Fibroblast of the aortic adventitia (primary cell): ENCODE measurements at places on chromosomes 1 and 21.
A peak's percentile ranks its signal among the peaks of the same experiment; 100 is the strongest.

DNA sequence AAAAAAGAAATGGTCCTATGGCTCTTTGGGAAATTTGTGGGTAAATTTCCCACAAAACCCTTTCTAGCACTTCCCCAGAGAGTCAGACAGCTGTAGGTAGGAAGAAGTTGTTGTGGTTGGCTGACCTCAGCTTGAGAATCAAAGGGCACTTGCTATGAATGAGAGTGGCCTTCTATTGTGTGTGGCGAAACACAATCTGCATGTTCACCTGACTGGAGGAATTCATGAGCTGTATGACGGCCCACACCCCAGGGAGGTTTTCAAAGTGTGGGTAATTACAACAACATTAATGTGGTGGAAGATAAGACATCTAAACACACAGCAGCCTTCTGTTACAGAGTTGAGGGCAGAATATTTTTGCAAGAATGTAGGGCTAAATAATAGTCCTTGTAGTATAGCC, 38.8 kb downstream of the NGF start:
- no peak for DNase-seq

DNA sequence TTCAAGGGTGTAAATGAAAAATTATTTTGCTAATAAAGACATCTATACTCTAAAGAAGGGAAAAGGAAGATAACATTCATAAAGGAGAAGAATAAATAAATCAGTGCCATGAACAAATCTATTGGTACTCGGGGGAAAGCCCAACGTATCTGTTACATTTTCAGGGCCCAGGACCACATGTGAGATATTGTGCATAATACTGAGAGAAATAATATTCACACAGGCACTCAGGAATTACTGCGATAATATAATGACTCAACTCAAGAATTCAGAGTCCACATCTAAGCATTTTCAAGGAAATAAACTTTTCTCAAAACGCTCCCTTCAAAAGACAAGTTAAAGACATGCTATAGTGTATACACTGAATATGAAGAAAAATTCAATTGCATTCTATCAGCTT, 108.8 kb downstream of the SMYD2 start:
- no peak for DNase-seq

DNA sequence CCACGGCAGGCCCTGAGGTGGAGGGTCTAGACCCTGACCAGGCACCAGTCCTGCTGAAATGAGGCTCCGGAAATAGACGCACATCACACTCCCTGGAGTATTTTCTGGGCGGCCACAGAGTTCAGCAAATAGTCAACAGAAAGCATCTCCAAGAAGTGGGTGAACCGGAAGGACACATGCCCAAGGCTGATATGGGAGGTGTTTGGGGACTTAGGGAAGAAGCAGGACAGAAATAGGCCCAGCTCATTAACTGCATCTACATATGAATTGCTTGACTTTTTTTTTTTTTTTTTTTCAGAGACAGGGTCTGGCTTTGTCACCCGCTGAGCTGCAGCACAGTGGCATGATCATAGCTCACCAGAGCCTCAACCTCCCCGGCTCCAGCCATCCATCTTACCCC, 36.5 kb upstream of the GPR157 start:
- no peak for DNase-seq

- no peak for DNase-seq
Measured at GRCh38 chr1:47558601-47559593, 121.1 kb downstream of the FOXD2 start.

- DNase-seq = peak; percentile 67
Measured at GRCh38 chr1:182990413-182991144, 32.6 kb upstream of the LAMC1 start.

DNA sequence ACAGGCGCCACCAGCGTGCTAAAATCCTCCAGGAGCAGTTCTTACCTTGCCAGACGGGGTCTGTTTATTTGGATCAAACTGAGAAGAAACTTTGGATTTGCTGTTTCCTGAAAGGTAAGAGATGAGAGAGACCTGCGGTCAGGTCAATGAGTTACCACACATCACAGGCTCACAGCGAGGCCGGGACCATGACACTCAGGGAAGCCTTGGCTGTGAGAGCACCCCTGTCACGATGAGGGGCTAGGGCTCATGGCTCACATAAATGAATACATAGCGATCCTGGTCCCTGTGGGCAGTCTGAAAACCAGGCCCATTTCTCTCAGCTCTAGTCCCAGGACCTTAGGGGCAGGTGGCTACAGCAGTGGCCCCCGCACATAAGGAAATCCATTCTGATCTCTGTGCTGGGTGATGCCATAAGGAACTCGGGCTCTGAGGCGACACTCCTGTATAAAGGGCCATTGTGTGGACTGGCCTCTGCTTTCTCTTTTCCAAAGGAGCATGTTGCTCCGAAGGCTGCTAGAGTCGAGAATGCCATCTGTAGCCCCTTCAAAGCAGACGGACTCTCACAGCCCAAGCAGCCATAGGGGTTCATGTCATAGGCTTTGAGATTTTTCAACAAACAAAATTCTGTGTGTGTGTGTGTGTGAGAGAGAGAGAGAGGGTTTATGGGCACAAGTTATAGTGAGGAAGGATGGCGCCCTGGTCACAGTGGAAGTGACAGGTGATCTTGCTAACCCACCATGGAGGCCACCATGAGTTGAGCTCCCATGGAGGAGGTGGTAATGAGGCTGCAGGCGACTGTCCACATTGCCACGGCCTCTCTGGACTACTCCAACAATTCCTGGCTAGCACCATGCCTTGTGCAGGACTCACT, 9.0 kb upstream of the SRM start:
- no peak for DNase-seq

GRCh38 chr1:215111916-215112315, 29.4 kb downstream of the KCNK2 start:
- no peak for DNase-seq

DNA sequence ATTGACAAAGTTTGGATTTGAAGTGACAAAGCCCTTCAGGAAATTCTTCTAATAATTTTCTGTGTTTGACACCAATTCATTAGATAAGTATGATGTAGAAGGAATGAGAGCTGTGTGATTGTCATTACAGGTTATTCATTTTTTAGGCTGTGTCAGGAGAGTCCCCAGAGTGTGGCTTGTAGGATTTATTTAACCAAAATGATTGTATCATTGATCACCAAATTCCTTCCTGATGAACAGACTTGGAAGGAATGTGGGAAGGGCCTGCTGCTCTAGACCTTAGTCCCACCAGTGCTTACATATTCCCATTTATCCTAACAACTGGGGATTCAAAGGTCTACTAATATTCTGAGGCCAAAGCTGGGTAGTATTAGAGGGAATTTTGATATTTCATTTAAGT, 383.3 kb upstream of the KAZN start:
- no peak for DNase-seq

- no peak for DNase-seq
Measured at GRCh38 chr1:94024104-94024792, 96.7 kb downstream of the ABCA4 start.

DNA sequence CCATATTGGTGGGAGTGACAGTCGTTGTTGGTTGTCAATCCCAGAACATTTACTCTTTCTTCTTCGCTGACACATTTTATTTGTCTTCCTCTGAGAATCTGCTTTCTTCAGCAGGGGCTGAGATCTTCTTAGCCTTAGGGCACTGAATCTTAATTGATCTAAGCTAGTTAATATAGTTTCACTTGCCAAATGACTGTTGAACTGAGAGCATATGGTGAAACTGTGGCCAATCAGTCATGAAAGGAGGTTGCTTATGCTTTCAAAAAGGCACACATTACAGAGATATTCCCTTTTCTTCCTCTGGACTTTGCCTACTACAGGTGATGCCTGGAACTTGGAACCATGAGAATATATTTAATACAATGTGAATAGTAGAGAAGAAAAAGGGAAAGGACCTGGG, 60.0 kb upstream of the KIAA0040 start:
- DNase-seq = no peak

- peak; percentile 53 for DNase-seq
Measured at GRCh38 chr1:43274125-43274803, 4.5 kb downstream of the TMEM125 start.

DNA sequence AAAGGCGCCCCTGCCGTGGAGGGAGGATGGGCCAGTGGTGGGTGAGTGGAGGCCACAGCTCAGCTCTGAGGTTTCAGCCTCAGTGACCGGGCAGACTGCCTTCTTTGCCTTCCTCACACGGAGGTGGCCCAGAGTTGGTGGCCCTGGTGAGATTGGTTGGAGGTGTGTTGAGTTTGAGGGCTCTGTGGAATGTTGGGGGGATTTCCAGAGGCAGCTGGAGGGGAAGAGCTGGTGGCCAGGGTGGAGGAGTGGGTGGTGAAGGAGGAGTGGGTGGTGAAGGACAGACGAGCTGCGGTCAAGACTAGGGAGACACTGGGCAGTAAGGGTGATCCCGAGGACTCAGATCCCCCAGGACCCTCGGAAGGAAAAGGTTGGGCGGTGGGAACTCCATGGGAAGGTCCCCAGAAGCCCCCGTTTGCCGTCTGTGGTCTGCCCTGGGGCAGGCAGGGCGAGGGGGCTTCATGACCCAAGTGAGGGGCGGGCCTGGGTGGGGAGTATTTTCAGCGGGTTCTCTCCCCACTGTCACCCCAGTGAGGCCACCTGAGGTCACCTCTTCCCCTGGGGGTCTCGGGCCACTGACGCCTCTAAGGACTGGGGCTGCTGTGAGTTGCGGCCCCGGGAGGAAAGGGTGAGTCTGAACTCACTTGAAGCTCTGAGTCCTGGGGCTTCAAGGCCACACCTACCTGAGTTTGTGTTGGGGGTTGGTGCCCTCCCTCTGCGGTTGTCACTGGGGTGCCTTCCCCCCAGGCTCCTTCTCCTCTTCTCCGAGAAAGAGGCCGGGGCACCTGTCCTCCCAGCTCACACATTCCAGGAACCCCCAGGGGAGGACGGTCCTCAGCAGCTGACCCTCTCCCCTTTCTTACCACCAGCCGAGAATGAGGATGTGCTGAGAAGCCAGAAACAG, 22.7 kb upstream of the PIK3CD start:
- no peak for DNase-seq

DNA sequence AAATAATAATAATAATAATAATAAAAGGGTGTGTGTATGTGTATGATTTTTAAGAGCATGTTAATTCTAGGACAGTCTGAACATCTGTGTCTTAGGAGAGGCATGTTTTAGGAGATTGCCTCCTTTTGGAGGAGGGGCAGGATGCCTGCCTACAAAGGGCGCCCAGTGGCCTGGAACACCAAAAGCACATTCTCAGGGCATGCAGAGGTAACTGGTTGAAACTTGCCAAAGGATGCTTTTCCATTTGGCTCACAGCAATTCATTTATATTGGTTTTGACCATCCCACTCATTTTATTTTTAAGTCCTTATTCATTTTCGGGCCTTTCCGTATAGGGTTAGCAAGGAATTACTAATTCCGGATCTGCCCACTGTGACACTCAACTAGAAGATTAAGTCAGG, 21.1 kb upstream of the LAMC2 start:
- no peak for DNase-seq

- DNase-seq = peak; percentile 22
Measured at GRCh38 chr1:204075139-204075521, 2.2 kb downstream of the SOX13 start.

GRCh38 chr1:45926330-45926729, 122.9 kb downstream of the MAST2 start:
- DNase-seq = no peak

- no peak for DNase-seq
Measured at GRCh38 chr1:156460525-156460924, 40.0 kb downstream of the MEF2D start.

DNA sequence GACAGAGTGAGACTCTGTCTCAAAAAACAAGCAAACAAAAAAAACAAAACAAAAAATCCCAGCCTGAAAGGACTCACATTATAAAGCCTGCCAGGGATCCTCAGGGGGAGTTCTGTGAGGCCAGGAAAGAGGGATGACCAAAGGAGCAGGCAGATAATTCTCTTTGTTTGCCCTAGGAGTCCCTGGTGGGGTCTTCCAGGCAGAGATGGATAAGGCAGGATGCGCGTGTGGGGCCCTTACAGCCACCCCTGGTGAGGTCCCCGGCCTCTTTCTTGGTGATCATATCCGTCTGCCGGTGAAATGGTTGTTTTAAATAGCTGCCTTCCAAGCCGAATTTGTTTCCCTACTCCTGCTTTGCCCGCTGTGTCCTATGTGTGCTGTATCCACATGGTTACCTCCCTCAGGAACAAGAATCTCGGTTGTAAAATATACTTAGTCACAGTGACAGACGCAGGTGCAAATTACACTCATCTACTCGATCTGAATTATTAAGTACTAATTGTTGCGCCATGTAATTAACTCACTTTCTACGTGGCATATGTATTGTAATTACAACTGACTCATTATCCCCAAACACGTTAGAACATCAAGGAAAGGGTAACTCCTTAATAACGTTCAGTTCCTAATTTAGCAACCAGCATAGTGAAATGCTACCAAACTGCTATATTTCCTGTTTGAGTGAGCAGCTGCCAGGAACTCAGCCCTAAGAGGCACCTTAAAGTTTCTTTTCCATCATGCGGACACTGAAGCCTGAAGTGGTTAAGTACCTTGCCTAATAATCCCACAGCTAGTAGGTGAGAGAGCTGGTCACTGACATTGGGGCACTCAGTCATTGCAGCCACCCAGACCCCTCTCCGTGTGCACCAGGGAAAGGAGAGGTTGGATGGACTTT, 106.4 kb downstream of the ZSCAN20 start:
- no peak for DNase-seq

GRCh38 chr1:221097479-221098281, 218.4 kb downstream of the HLX start:
- peak; percentile 73 for DNase-seq

GRCh38 chr1:19086176-19086875, 123.7 kb downstream of the UBR4 start:
- no peak for DNase-seq

- DNase-seq = no peak
Measured at GRCh38 chr1:40784141-40784770, 669 bp downstream of the KCNQ4 start.

- DNase-seq = no peak
Measured at GRCh38 chr1:189819751-189820150, 657.9 kb downstream of the BRINP3 start.

- no peak for DNase-seq
Measured at GRCh38 chr1:60894130-60894529, 188.2 kb upstream of the NFIA start.

GRCh38 chr1:89671775-89672488, 39.0 kb downstream of the LRRC8C start:
- no peak for DNase-seq
